ENCODE measurements at places on chromosomes 7 and 10.

DNA sequence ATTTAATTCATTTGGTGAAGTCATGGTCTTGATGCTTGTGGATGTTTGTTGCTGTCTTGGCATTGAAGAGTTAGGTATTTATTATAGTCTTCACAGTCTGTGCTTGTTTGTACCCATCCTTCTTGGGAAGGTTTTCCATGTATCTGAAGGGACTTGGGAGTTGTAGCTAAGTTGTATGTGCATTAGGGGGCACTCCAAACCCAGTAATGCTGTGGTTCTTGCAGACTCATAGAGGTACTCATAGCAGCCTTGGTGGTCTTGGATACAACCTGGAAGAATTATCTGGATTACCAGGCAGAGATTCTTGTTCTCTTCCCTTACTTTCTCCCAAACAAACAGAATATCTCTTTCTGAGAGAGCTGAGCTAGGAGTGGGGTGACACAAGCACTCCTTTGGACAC lies 93.2 kb downstream of the ADCYAP1R1 start:
- no peak for DNase-seq

DNA sequence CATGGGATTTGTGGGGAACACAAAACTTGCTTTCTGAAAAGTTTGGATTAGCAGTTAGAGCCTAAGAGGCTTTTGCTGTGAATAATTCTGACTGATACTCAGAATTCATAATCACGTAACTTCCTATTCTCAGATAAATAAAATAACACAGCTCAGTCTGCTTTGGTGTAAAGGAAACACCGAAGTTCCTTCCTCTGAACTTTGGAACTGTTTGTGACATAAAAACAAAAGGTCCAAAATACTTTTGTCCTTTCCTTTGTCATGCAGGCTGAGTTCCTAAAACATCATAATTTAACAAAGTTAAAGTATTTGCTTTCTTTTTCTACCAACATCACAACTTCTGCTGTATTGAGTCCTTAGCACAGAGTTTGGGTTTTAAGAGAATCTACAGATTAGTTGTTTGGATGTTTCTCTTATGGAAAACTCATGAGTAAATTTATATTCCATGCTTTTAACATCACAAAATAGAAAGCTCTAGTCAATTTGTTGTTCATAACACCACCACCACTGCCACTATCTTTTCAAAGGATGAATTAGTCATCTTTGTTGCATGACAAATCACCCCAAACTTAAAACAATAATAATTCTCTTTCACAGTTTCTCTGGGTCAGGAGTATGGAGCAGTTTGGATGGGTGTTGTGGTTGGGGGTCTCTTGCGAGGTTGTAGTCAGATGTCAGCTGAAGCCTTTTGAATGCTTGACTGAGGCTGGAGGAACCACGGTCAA lies 123.4 kb downstream of the REEP3 start:
- no peak for DNase-seq

DNA sequence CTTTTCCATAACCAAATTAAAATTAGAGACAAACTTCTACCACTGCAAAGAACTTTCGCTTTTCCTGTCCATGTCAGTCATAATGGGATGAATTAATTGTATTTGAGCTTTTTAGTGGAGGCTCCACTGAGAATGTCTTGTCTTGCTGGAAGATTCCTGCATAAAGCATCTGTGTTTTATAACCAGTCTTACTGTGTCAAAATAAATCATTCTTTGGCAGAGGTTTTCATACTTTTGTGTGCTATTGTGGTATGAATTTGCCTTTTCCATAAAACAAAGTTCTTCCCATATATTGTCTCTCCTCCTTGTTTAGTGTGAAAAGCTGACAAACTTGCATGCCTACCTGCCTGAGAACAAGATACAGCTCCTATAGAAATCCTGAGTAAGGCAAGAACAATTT lies 124.8 kb upstream of the CCDC6 start:
- DNase-seq, result no peak

GRCh38 chr7:23915236-23915635 lies 205.2 kb downstream of the STK31 start:
- DNase-seq, result no peak

DNA sequence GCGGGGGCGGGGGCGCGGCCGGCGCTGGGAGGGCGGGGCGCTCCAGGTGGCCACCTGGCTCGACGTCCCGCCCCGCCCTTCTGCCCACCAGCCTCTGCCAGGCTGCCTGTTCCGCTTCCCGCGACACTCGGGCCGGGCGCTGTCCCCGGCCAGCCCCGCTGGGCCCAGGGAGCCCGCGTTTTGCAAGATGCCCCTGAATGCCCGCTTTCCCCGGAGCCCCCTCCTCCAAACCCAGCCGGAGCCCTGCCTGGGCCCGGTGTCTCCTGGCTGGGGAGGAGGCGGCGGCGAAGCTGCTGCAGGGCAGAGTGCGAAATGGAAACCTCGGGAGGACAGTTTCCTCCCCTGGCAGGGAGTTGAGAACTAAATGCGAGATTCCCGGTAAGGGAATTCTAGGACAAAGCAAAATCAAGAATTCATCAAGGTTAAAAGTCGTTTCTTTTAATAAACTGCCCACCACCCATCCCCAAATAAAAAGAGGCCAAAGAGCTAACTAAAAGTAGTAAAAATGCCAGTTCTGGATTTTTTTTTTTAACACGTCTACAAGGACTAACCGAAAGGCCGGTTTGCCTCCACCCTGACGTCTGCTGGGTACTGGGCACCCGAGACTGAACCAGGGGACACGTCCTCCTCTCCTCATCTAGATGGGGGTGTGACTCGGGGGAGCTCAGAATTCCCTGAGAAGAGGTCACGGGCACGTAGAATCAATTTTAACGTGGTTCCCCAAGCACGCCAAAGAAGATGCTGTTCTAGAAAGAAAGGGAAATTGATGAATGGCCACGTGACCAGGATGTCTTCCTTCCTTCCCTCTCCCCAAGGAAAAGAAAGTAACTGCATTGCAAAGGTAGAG lies 200.4 kb upstream of the NFE2L3 start:
- DNase-seq, result no peak

DNA sequence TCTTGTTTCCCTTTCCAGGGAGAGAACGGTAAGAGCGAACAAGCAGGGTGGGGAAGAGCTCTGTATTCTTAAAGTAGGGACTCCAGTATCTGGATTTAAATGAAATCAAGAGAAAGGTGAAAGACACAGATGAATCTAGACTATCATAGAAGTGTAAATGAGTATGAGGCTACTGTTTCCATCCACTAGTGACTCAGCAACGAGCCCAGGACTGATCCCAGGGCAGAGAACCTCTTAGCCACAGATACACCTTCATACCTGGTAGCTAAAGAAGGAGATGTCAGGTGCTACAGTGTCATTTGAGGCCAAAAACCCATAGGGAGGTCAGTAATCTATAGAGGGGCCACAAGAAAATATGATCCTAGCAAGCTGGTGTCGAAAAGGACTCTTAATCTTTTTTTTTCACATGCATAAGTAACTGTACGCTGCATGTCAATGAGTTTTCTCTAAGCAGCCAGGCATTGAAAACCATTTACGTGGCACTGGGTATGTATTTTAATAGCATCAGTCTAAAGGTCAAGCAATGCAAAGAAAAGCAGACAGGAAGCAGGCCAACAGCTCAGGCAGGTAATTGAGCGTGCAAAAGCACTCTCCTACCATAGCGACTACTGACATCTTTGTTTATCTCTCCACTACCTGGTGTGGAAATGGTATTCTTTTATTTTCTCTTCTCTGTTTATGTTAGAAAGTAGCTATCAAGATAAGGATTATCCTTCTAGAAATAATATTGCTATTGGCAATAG lies 91.5 kb upstream of the EGR2 start:
- no peak for DNase-seq

GRCh38 chr10:68364101-68364886 lies 31.6 kb upstream of the PBLD start:
- DNase-seq, result no peak

GRCh38 chr7:143931739-143932138 lies 3.3 kb upstream of the OR2F2 start:
- no peak for DNase-seq

DNA sequence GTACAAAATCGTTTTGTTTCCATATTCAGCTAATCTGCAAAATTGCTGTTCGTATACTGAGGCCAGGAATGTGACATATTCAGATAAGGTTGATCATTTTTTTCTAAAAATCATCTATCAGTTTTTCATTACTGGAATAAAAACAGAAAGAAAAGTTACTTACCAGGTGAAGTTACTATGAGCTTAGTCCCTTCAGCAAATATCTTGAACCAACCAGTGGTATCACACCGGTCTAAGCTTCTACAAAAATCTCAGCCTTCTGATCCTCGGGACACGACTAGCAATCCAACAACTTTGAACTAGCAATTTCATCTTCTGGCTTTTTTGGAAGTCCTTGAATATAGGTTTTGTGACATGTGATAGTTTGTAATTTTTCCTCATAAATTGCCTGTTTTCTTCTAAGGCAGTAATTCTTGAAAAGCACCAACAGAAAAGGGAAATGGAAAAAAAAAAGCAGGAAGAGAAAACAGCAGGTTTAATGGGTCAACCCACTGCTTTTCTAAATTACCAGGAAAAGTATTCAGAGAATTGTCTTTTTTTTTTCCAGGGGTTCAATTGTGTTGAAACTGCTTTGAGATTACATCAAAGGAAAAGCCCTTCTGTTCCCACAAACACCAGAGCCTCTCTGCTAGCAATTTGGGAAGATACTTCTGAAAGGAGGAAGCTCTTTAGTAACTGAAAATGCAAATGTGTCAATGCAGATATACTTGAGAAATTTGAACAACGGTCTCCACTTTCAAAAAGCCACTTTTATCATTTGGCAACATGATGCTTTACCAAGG lies 2.9 kb upstream of the TARP start:
- DNase-seq, result no peak

DNA sequence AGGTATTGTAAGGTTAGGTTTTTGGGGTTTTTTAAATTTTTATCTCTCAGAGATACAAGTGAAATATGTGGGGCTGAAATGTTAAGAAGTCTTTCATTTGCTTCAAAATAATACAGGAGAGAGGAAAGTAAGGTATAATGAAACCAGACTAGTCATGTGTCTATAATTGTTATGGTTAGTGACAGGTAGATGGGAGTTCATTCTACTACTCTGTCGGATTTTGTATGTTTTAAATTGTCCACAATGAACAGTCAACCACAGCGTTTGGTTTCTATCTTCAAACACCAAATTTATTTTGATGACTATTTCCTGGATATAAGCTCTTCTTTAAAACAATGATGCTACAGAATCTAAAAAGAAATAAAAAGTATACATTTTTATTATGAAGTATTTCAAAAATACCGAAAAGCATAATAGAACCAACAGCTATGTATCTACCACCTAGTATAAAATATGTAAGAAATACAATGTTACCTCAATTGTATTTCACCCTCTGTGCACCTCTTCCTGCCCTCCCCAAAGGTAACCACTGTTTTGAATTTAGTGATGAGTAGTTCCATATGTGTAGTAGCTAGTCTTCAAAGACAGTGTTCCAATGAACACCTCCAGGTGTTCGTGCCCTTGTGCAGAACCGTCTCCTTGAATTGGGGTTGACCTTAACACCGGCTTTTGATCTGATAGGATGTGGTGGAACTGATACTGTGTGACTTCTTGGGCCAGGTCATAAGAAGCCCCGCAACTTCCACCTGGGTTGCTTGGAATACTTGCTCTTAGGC lies 74.8 kb upstream of the CDK1 start:
- DNase-seq, result no peak

- DNase-seq, result no peak
Observed at GRCh38 chr10:71631007-71631861, 88.3 kb downstream of the C10orf105 start.

DNA sequence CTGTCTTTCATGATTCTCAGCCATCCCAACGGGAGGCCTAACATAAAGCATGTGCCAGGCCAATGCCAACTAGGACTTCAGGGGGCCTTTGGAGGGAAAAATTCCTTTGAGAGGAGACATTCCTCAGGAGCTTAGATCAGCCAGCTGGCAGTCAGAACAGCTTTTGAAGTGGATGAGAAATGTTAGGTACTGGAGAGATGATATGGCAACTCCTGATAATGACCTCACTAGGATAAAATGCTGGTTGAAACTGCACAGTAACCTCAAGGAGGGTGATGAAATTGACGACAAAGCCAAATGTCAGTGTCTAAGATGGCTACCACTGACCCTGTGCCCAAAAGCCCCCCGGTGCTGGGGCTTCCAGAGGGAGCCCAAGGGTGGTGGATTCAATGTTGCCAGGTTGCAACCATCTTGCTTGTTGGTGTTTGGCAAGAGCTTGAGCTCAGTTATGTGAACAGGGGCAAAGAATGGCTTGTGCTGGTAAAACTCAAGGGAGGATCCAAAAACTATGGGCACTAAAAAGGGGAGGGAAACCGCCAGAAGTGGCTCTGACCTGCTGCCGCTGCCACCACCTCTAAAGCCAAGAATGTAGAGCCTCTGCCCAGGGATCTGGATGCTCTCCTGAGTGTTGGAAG lies 121.2 kb downstream of the UBE2H start:
- no peak for DNase-seq

DNA sequence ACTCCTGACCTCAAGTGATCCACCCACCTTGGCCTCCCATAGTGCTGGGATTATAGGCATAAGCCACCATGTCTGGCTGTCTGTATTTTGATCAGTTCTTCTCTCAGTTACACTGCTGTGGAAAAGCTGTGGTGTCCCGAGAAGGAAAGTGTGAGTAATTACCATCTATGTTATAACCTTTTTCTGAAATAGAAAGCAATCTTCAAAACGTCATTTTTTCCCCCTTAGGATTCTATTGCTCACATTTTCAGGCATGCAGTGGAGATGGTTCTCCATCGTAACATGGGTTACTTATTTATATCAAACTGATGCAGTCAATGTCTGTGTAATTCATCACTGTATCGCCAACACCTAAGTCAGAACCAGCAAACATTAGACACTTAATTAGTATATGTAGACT lies 103.5 kb upstream of the FAM3C start:
- no peak for DNase-seq
